ENCODE measurements at places on chromosomes 3 and 15.
A peak's percentile ranks its signal among the peaks of the same experiment; 100 is the strongest.

GRCh38 chr3:140499114-140499757 lies 178.6 kb upstream of the TRIM42 start:
- no peak for DNase-seq

- no peak for DNase-seq
Measured at GRCh38 chr3:88987776-88988175, 119.6 kb upstream of the EPHA3 start.

DNA sequence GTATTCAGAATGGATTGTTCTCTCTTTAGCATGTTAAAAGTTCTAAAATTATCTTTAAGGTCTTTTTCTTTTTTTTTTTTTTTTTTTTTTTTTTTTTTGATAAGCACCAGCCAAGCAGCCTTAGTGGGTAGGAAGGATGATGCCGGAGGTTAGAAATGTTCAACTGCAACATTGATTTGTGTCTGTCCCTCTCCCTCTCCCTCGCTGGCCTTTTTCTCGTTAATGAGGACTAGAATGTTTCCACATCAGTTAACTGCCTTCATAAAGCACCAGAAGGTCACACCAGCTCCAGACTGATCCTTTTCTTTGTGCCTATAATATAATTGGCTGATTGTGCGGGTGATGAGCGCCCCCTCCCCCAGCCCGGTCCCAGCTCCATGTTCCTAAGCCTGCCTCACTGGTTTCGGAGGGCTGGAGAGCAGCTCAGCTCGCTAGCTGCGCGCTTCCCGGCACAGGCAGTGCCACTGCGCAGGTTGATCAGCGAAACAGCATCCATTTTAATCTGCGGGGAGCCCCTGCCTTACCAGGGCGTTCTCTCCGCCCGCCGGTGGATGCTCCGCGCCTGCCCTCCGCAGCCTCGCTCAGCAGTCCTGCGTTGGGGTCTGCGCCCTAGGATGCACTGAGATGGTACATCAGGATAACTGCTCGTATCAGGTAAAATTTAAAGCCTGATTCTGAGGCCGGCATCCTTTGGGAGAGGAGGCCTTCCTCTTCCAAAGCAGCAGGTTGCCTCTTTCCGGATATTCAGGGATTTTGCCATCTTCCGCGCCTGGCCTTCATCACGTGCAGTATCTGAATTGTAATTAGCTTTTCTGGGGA lies 148.9 kb upstream of the IL12A start:
- no peak for DNase-seq

DNA sequence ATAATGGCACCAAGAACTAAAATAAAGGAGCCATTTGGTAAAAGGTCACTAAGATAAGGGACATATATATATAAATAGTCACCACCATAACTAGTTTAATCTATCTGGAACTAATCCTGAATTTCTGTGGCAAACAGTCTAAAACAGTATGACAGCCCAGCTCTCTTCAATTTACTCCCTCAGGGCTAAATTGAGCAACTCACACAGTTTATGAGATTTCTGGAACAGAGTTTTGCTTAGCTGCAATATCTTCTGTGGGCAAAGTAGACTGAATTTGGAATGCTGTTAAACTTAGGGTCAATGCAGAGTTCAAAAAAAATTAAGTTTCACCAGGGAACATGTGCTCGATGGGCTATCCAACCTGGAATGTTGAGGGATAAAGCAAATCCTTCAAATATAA lies 70.1 kb upstream of the VEPH1 start:
- DNase-seq: peak; percentile 98

GRCh38 chr15:39623529-39623931 lies 42.7 kb downstream of the THBS1 start:
- DNase-seq: no peak

DNA sequence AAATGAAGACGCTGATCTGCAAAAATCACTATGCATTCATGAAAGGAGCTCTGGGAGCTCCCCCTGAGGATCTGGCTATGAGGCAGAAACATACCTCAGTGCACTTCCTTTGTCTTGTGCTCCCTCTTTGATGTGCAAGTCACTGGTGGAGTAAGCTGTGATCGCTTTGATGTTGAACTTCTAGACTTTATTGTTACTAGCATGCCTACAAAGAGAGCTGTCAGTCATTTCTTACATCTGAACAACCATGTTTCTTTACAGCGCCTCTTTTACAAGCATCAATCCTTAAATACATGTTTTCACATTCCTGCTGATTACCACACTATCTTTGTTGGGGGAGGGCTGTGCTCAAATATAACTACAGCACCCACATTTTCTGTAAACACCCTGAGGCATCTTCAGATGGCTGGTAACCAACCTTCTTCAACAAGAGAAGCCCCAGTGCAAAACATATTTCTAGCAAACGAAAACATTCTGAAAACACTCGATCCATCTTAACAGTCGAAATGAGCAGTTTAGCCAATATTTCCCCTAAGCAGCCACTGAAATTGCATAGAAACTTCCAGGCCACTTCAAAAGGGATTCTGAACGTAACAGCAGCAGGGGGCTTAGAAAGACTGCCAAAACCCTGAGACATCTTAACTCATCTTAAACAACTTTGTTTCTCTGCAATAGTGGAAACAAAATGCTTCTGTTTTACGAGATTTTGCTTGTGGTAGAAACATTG lies 101.9 kb upstream of the ICE2 start:
- peak; percentile 66 for DNase-seq

DNA sequence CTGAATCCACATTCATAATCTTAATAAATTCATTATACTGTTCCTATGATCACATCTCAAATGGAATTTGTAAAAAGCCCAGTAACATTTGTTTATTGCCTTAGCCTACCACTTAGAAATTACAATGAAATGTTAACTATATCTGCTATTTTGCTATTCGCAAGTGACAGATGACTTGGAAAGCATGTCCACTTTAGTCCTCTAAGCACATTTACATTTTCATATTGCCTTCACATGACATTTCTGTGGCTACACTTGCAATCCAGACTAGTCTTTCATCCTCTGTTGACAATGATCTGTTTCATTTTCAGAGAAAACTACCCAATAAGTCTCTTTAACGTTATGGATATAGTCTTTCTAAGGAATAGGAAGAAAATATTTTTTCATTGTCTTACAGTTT lies 741.8 kb downstream of the FHIT start:
- DNase-seq: no peak

DNA sequence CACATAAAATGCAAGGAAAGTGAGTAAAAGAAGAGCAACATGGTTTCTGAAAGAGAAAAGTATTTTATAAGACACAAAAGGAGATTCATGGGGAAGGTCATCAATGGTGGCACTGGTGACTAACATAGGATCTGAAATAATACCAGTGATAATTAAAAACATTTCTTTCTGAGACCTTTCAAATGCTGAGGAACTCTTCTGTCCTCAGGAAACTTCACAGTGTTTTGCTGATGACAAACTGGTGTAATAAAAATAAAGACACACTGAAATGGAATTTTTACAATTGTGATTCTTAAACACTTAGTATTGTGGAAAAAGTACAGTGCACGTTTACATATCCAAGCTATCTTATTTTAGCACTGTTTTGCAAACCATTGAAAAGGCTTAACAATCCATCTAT lies 80.4 kb upstream of the ZBTB20 start:
- DNase-seq: no peak

GRCh38 chr3:52117537-52117936 lies 36.7 kb downstream of the POC1A start:
- no peak for DNase-seq

DNA sequence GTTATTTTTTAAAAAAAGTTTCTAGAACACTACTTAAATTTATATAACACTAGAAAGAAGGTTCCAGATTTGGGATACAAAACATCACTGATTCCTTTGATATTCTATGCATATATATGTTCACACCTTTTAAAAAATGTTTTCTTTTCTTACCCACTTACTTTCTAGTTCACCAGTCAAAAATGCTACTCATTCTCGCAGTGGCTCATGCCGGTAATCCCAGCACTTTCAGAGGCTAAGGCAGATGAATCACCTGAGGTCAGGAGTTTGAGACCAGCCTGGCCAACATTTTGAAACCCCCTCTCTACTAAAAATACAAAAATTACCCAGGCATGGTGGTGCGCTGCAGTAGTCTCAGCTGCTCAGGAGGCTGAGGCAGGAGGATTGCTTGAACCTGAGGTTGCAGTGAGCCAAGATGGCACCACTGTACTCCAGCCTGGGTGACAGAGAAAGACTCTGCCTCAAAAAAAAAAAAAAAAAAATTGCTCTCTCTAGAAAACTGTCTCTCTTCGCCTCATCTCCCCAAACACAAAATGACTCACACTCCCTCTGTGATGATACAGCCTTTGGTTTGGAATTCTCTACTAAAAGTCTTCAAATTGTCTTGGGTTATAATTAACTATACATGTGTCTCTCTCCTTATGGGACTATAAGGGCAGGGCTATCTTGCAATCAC lies 52.6 kb upstream of the TGFBR2 start:
- DNase-seq: no peak

DNA sequence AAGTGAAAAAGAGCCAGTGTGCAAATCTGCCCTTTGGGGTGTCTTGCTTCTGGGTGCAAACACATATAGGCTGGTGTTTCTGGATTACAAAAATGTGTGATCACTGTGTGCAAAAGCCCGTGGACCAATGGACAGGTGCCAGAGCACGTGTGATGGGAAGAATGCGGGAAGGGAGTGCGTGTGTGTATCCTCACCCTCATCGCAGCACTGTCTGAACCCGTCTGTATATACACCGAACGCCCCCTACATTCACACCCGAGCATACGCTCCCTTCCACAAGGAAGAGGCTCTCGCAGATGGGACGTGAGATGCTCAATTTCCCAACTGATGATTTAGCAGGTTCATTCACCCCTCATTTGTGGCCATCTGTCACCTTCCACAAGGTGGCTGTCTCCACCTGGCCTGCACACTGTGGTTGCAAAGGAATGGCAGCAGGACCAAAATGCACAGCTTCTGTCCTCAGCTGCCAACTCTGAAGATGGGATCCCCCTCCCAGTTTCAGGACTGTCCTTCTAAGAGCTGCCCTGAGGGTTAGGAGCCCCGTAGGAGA lies 19.4 kb upstream of the SLC6A1 start:
- no peak for DNase-seq

DNA sequence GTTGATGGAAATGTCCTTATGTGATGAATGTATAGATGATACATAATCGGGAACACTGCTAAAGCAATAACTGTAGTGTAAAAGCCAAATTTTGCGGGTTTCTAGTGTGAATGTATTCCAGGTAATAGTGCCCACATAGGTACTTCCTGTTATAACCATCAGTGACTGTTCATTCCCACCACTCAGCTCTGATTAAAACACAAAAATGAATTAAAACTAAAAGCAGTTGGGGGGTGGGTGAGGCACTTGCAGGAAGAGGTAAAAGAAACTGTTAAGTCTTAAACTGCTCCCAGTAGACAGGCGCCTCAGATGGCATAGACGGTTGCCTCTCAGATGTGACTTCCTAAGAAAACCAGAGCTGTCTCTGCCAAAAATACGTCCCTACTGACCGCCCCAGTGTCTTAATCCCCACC lies 893 bp upstream of the MTHFS start:
- DNase-seq: no peak

DNA sequence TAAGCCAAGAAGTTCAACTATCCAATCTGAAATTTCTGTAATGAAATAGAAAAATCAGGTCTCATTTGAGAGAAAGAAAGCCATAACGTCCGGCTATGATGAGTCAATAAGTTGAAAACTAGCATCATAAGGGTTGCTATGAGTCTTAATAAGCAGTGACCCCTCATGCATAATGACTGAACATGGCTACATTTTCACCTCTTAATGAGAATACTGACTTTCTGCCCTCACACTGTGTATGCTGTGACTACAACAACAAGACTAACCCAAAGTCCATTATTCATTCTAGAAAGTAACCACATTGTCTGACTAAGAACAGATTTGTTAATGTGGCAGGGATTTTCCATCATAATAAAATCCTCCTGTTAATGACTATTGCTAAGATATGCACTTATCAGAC lies 884.0 kb upstream of the CADM2 start:
- DNase-seq: no peak

- DNase-seq: no peak
Measured at GRCh38 chr15:58524247-58524646, 92.5 kb downstream of the LIPC start.

- DNase-seq: no peak
Measured at GRCh38 chr3:53772562-53772961, 73.7 kb downstream of the CHDH start.

DNA sequence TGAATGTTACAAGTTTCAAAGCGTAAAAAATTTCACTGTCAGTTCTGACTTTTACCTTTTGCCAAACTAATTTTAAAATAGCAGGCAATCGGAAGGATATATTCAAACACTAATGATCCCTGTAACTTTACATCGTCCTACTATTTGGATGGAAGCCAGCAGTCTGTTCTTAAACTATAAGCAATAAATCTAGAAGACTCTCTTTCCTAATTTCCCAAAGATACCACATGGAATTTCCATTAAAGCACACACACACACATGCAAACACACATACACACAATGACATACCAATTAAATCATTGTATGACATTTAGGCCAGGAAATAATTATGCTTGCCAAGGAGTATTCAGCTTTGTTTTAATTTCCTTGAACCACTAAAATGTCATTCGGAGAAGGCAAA lies 32.0 kb downstream of the IL17RD start:
- DNase-seq: no peak

DNA sequence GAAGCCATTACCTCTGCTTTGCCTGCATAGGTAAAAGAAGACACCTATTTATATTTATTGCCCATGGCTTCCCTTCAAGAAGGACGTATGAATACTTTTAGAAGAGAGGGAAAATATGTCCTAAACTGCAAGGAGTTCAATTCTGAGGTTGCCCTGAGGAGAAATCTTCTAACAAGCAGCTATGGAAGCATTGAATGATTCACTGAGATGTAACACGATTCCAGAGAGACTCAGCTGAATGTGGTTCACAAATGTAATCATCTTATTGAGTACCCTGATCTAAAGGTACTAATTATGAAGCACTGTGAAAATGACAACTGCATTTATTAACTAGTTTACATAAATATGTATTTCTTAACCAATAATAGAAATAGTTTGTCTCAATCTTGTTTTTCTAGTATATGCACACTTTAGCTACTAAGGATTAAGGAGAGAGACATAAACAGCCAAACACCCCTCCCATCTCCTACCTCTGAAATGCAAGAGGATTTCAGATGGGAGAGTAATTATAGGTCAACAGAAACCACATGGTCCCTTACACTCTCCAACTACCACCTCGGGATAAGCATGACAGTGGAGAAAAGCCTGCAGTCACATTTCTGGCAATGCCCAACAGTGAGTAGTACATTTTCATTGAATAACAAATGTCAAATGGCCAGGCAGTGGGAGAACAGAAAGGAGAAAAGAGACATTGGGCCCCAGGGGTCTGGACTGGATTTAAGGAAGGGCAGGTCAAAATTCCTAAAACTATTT lies 506.2 kb upstream of the IL12A start:
- DNase-seq: no peak

GRCh38 chr3:4772171-4772804 lies 206.9 kb upstream of the BHLHE40 start:
- DNase-seq: no peak

- no peak for DNase-seq
Measured at GRCh38 chr3:98780343-98780742, 17.2 kb downstream of the ST3GAL6 start.

GRCh38 chr15:47542312-47542989 lies 174.9 kb upstream of the SEMA6D start:
- no peak for DNase-seq

- no peak for DNase-seq
Measured at GRCh38 chr3:111277226-111277625, 205.6 kb downstream of the NECTIN3 start.

- DNase-seq: no peak
Measured at GRCh38 chr15:59741274-59741906, 52.3 kb upstream of the BNIP2 start.
